Uterine smooth muscle cell (primary cell): ENCODE measurements at places on chromosomes 2 and 18. TPM values are rescaled to one million over a fixed set of nuclear protein-coding genes. Genes with fewer than 3 reads are reported as not detected.

Gene TMEM247
- total RNA-seq, result not detected in 2 replicates

Gene KIF5C
- 0.66 and 0.87 TPM in 2 replicates for total RNA-seq

Gene NOL4
- total RNA-seq, result not detected in 2 replicates

Gene ALK
- total RNA-seq, result under 0.01 TPM in 1 of 2 replicates, not detected in the other

Gene CRYBA2
- total RNA-seq, result not detected in 2 replicates

Gene CHST9
- total RNA-seq, result under 0.01 TPM in 1 of 2 replicates, not detected in the other

Gene DUSP19
- total RNA-seq, result 3.3 and 3.7 TPM in 2 replicates

Gene RAB17
- total RNA-seq, result 0.11 and 0.12 TPM in 2 replicates

Gene SERPINB13
- total RNA-seq, result not detected in 2 replicates

Gene LONRF2
- 6.5 and 7.6 TPM in 2 replicates for total RNA-seq

Gene CDKL4
- 0.75 and 0.77 TPM in 2 replicates for total RNA-seq

Gene CFAP210
- under 0.01 TPM in 1 of 2 replicates, not detected in the other for total RNA-seq

Gene IL36A
- total RNA-seq, result not detected in 2 replicates

Gene SLC9A4
- total RNA-seq, result not detected in 2 replicates

Gene G6PC2
- total RNA-seq, result not detected in 2 replicates

Gene RFX8
- 4.5 and 15.3 TPM in 2 replicates for total RNA-seq
